ENCODE measurements at places on chromosomes 2 and 18.

DNA sequence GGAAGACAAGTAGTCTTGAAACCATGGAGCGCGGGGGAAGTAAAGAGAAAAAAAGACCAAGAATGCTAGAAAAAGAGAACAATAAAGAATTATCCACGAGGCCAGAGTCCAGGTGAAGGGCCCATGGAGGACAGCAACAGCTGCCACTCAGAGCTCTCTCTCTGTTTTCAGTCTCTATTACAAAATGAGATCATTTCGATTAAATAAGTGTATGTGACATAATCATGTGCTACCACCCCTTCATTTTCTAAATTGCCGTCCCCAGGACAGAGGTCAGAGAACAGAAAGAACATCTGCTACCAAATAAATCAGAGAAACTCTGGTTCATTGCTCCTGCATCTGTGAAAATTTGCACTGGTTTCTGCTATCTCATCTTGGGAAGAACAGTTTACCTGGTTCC lies 838.7 kb downstream of the RNF144A start:
- no peak for DNase-seq

DNA sequence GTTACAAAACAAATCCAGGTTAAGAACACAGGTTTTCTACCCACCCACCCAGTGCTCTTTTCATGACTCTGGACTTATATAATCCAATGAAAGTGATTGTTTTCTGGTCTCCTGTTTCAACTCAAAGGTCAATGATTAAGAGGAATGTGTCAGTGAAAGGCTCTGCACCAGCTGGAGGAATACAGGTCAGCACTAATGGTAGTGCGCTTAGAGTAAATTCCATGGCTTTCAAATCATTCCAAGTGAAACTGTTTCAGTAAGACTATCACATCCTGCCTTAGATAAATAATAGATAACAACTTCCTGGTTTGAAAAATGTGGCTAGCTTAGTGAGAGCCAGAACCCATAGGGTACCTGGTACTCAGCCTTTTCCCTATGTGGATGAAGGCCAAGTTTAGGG lies 47.8 kb downstream of the SLC9A4 start:
- no peak for DNase-seq

- no peak for DNase-seq
These were observed 23.4 kb downstream of the AQP12A start for GRCh38 chr2:240714747-240715725.

DNA sequence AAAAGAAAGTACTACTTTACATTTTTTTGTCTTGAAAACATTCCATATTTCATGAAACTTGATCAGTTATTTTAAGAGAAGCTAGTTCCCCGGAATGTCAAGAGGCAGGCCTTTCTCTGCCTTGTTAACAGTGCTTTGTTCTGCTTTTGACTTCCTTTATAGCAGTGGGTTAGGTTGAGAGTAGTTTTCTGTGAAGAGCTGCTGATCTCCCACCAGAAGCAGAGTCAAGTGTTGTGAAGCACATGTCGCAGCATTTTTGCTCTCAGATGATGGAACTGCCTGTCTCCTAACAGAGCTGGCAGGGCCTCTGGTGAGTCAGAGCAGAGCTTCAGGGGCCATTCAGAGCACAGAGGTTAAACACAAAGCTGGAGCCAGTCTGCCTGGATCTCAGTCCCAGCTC lies 871.8 kb downstream of the SLC4A3 start:
- DNase-seq = no peak

DNA sequence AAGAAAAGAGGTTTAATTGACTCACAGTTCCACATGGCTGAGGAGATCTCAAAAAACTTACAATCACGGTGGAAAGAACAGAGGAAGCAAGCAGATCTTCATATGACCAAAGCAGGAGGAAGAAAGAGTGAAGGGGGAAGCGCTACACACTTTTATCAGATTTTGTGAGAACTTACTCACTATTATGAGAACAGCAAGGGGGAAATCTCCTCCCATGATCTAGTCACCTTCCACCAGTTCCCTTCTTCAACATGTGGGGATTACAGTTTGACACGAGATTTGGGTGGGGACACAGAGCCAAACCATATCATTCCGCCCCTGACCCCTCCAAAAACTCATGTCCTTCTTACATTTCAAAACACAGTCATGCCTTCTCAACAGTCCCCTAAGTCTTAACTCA lies 54.2 kb downstream of the G6PC2 start:
- DNase-seq = no peak

DNA sequence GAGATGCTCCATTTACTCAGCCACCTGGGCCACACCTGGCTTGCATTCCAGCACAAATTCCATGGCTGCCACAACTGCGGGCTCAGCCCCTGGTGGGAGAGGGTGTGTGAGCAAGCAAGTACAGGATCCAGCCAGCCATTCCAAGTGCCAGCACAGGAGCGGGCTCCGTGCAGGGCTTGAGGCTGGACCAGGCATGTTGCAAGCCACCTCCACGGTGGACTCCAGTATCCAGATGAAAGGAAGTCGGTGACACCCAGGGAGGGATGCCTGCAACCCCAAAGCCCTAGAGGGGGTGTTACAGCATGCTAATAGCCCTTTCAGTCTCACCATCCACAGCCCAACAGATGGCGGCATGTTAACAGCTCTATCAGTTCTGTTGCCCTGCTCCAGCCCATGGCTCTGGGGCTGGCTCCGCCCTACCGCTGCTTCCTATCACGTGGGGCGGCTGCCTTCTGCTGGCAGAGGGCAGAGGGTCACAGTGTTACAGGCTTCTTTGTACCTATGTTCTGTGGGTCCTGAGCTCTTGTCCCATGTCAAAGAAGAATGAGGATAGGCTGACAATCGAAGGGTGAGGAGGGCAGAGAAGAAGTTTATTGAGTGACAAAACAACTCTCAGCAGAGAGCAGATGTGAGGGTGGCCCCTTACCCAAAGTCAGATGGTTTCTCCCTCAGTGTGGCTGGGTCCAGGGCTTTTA lies 11.7 kb upstream of the GORASP2 start:
- DNase-seq = no peak

- DNase-seq = no peak
These were observed 105.7 kb upstream of the TTC39C start for GRCh38 chr18:23908827-23909226.

DNA sequence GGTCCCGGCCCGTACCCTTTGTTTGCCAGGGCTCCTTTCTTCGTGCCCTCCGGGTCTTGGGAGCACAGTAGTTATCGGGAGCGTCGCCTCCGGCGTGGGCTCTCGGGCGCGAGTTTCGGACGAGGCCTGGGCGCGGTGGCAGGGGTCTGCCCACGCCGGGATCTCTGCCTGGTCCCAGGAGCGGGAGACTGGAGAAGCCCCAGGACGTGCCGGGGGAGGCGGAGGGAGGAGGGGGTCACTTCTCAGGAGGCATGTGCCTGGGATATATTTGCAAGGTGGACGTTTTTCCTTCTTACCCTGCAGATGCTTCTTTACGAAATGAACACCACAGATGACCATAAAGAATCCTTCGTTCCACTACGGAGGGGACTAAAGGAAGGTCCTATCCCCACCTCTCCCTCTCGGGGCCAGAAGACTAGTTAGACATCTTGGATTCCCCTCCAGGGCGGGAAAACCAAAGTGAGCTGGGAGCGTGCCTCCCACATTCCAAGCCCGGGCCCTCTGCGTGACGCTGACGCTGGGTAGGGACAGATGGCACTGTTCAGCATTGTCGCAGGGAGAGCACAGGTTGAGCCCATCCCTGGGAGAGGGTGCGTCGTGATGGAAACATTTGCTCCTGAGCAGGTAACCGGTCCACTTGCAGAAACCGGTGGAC lies 483 bp upstream of the FHL2 start:
- no peak for DNase-seq

DNA sequence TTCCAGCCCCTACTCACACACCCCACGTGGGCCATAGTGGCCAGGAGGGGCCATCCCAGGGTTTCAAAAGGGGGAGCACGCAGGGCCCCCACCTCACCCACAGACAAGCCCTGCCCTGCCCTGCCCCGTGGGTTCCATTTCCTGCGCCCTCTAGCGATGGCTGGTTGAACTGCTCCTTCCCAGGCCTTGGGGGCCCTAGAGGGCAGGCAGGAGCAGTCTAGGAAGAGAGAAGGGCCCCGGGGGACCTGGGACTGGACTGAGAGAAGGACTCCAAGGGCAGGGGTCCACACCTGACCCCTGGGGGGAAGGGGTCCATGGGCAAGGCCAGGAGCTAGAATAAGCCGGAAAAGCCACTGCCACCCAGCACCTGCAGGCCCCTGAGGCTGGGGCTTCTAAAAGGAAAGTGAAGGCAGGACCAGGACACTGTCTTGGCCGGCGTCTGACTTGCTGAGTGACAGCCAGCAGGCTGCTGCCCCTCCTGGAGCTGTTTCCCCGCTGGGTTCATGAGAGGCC lies 10.1 kb downstream of the CYP26B1 start:
- DNase-seq = no peak

- no peak for DNase-seq
These were observed 597.1 kb upstream of the CHAC2 start for GRCh38 chr2:53170466-53170865.

- DNase-seq = no peak
These were observed 65.0 kb downstream of the ATP8B1 start for GRCh38 chr18:57738078-57738477.

DNA sequence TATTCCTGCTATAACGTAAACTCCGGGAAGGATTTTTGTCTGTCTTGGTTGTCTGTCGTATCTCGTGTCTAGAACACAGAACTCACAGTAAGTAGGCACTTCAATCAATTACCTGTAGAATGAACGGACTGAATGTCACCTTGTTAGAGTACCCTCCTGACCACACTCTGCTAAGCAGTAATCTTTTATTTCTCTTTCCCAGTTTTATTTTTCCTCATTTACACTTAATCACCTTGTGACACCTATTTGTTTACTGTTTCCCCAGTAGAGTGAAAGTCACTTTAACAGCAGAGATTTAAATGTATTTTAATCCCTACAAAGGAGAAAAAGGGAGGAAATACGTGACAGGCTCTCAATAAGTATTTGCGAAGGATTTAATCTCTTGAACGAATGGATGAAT lies 514 bp upstream of the EPB41L5 start:
- DNase-seq = no peak

DNA sequence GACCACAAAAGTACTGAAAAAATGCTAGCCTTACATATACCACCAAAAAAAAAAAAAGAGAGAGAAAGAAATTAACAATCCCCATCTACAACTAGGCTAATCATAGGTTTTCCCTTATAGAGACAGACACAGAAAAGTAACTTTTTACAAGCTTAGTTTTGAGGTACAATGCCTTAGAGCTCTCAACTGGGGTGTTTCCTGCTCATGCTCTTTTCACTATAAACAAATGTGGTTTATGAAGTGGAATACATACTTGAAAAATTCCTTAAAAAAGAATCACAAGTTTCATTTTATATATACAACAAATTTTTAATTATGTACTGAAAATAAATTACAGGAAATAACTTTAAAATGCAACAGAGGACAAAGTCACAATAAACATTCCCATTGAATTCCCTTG lies 82.5 kb downstream of the ATL2 start:
- DNase-seq = no peak

- DNase-seq = no peak
These were observed 39.6 kb downstream of the RTTN start for GRCh38 chr18:70165936-70166335.

DNA sequence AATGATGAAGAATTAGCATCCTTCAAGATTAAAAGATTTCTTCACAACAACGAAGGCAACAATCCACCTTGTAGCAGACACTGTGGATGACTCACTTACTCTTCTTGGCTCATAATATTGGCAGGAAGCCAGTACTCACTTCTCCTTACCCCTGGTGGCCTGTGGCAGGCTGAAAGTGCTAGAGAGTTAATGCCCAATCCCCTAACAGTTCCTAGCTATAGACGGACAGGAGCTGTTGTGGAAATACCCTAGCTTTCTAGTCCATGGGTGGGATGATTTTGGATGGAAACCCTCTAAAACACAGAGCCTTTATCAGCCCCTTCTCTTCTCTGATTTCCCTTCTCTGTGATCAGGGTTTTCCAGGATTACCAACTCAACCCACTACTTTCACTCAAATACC lies 128.6 kb upstream of the NYAP2 start:
- DNase-seq = no peak

- no peak for DNase-seq
These were observed 178.5 kb downstream of the ACTR3 start for GRCh38 chr2:114068438-114068837.

- DNase-seq = no peak
These were observed 26.0 kb upstream of the ATOH8 start for GRCh38 chr2:85727798-85728197.

DNA sequence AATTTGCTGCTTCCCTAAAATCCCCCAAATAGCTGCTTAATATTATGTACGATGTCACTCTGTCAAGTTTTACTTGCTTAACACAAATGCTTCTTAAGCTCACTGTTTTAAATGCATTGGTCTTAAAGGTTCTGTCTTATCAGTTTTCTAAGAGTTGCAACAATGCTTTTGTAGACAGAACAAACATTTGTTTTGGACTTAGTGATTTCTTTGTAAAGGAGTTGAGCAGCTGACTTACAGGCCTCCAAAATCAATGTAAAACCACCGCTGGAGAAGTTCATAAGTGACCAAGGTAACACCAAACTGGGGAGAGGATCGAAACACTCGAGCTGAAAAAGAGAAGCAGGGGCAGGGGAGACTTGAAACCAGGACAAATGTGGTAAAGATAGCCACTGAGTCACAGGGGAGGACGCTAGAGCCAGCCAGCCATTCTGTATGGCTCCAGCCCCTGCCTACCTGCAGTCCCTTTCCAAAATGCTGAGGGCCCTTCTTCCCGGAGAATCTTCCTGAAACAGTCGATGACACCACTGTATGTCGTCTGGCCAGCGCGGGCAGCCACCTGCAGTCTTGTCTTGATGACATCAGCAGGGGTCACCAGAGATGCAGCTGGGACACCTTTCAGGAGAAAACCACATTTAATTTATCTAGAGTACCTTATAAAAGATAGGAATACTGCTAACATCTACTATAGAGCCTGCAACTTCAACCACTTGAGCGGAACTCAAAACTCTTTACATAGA lies 100.2 kb downstream of the DYNC1I2 start:
- no peak for DNase-seq

- DNase-seq = no peak
These were observed 33.3 kb downstream of the RBMS1 start for GRCh38 chr2:160460333-160460731.

DNA sequence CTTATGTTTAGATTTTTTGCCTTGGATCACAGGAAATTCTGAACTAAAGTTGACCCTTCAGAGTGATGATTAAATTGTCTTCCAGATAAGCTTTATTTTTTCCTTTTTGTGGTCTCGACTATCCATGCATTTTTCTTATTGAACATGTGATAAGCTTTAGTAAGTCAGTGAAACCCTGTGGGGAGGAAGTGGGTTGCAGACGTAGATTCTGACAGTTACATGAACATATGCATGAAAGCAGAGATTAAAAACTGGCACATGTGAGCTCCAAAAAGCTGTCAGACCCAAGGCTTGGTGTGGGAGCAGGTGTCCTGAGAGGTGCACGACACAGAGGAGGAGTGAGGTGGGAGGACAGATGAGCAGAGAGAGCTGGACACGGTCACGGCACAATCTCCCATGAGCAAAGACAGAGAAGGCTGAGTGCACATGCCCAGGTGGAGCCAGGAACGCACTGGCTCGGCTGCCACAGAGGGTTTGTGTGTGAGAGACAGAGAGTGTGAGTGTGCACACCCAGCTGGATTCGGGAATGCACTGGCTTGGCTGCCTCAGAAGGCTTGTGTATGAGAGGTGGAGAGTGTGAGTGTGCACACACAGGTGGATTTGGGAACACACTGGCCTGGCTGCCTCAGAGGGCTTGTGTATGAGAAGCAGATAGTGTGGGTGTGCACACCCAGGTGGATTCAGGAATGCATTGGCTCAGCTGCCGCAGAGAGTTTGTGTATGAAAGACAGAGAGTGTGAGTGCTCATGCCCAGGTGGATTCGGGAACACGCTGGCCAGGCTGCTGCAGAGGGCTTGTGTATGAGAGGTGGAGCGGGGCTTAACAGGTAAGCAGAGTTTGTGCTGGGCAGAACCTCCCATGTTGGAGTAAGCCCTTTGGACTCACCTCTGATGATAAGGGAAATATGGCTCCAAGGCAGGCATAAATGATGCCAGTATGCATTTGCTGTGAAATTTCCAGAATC lies 849.1 kb upstream of the SALL3 start:
- no peak for DNase-seq

All from NCI-H510A (cell line).